ENCODE measurements at places on chromosomes 11 and 22. TPM values are rescaled to one million over a fixed set of nuclear protein-coding genes. Genes with fewer than 3 reads are reported as not detected.

KCNQ1 gene
- total RNA-seq, result 10.9 TPM

MS4A6A gene
- not detected for total RNA-seq

IRAG1 gene
- total RNA-seq, result not detected

DNA sequence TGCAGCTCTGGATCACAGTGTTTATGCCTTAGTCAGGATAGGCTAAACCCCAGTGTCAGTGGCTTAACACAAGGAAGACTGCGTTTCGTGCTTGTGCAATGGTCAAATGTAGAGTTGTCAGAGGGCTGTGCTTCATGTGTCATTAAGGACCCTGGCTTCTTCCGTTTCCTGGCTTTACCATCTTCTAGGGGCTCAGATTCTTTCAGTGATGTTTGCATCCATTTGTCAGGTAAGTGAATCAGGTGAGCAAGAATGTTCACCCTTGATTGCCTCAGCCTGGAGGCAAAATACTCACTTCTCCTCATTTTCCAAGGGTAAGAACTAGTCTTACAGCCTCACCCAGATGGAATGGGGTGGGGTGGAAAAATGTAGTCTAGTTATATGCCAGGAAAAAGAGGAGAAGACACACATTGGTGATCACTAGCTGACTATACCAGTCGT, 20.5 kb upstream of the AMOTL1 start:
- no peak for DNase-seq

Measured in activated CD4-positive, alpha-beta T cell treated with anti-CD3 and anti-CD28 coated beads for 36 hours (primary cell).